ENCODE measurements at places on chromosomes 5 and 9.

DNA sequence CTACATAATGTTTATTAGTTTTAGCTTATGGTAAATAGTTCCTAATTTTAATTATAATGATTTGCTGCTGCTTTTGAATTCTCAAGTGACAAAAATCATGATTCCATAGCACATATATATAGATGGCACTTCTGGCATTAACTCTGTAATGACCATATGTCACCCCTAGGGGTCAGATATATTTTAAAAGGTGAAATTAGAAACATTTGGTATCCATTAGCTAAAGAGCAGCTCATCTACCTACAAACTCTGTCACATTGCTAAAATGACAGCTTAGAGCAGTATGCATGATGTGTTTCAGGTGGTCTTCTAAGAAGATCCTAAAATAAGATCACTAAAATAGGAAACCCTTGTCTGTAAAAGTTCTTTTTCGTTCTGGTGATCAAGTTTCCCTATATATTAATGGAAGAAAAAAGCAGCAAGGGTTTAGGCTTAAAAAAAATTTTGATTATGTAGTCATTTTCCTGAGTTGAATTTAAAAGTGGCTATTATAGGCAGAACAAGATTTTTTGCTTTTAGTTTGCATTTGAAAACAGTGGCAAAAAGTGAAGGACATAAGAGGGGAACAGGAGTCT is 157.7 kb upstream of the POU5F2 start:
- no peak for DNase-seq

- DNase-seq: no peak
These were observed 213.4 kb upstream of the ELL2 start for GRCh38 chr5:96175090-96175489.

- DNase-seq: no peak
These were observed 227.8 kb downstream of the ICE1 start for GRCh38 chr5:5650242-5650641.

DNA sequence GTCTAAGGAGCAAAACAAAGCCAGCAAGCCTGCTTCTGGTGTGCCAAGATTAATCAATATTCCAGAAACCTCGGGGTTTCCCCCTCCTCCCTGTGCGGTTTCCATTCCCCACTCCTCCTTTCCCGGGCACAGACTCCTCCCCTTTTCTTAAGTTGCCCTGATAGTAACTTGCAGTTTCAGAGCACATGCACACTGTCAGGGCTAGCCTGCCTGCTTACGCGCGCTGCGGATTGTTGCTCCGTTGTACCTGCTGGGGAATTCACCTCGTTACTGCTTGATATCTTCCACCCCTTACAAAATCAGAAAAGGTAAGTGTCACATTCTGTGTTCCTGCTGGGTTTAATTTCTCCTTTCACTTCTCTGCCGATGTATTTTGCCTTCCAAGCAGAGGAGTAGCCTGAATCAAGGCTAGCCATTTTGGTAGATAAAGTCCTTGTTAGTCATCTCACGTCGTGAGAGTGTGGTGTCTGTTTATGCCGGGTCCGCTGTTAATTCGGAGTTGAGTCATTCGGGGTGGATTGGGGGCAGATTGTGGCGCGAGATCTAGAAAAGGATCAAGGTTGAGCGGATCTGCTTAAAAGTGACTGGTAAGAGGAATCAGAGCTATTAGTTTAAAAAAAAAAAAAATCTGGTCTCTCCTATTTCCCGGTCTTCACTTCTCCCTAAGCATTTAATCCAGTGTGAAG is at the start of gene SLC1A3:
TSS of gene SLC1A3 (plus strand) at position 179 of the 686 bp plus-strand sequence. CDS start 1,818 bp downstream, outside the sequence.
- DNase-seq: no peak

DNA sequence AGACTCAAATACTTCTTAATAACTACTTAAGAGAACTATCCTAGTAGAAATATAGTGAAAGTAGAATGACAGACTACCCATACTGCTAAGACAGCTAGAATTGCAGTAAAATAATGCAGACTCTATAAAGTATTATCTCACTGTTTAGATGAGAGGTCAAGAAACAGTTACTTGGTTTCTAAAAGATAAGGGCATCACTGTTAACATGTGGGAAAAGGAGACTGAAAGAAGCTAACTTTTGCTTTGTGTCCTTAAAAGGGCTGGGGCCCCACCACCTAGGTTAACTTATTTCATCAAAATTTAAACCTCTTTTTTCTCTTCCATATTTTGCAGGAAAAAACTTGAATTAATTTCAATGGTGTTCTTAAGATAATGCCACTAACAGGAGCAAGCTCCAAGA is 204.3 kb downstream of the CNTLN start:
- DNase-seq: no peak

DNA sequence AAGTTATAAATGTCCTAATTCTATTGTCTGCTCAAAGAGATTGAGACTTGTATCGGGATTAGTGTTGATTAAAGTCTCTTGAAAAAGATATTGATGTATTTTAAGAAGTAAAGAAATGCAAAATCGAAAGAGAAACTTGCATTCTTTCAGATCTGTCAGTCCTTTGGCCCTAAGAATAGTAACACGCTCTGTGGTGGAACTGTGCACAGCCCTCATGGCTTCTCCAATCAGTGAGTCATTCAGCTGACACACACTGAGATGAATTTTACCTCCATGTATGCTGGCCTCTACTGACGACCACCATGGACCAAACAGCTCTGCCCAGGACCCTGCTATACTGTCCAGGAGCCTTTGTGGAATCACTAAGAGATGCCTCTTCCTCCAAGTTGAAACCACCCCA is 232.4 kb downstream of the ESM1 start:
- DNase-seq: no peak

- DNase-seq: no peak
These were observed 82.4 kb upstream of the MIER3 start for GRCh38 chr5:57034201-57034916.

- DNase-seq: no peak
These were observed 820.8 kb upstream of the EDIL3 start for GRCh38 chr5:85205430-85205829.

- DNase-seq: no peak
These were observed 117.0 kb upstream of the GAS1 start for GRCh38 chr9:87064311-87064710.

DNA sequence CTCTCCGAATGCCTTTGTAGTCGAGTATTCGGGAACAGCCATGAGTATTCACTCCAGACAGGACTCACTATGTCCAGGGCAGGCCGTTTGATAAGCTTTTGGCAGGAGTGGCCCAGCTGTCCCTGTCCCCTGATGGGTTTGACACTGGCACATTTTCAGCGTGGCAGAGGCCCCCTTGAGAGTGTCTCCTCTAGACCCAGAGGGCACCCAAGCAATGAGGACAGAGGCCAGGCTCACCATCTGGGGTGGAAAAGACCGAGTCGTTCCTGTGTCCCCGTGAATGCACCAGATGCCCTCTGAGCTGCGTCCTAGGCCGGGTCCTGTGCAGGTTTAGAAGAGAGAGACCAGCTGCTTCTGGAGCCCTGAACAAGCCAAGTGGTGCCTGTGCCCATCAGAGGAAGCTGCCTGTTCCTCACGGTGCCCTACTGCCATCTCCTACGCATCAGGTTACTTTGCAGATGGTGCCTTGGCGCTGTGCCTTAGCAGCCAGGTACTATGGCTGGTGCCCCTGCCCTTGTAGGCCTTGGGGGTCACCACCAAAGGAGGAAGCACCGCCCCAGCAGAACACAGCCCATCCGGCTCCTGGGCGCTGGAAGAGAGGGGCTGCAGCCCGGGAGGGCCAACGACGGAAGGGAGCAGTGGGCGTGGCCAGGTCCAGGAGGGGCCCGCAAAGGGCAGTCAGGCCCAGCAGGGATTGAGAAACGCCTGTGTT is 42.4 kb downstream of the LRSAM1 start:
- DNase-seq: no peak

- no peak for DNase-seq
These were observed 72.9 kb downstream of the PSMB7 start for GRCh38 chr9:124342402-124342775.

DNA sequence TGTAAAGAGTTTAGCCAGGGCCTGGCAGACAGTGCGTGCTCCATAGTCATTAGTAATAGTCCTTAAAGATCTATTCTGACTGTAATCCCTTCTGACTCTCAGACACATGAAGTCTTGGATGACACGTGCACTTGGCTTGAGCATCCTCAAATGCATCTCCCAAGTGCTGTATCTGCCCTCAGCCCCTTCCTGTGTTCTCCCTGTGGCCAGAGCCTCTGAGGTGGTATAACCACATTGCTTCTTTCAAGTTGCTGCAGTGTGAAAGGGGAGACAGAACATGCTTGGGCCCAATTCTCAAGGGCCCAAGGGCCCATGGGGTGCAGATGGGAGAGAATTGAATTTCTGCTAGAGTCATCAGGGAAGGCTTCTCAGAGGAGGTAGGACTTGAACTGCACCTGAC is 30.1 kb upstream of the HAND1 start:
- DNase-seq: no peak

GRCh38 chr9:135928731-135929655 is 21.6 kb upstream of the CAMSAP1 start:
- no peak for DNase-seq

DNA sequence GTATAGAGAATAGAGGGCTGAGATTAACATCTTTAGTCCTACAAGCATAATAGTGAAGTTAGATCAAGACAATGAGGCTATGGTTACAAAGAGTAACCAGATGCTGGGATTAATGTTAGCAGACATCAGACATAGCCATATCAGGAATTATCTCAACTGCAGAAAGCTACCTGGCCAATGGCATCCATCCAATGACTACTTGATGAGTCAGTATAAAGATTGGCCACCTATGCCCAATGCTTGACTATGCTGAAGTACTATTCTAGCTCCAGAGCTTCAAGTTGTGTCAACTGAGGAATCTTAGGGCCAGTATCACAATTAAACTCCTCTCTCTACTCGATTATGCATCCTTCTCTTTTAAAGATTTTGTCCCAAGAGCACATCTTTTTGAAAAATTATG is 541.4 kb downstream of the PRELID2 start:
- DNase-seq: no peak

DNA sequence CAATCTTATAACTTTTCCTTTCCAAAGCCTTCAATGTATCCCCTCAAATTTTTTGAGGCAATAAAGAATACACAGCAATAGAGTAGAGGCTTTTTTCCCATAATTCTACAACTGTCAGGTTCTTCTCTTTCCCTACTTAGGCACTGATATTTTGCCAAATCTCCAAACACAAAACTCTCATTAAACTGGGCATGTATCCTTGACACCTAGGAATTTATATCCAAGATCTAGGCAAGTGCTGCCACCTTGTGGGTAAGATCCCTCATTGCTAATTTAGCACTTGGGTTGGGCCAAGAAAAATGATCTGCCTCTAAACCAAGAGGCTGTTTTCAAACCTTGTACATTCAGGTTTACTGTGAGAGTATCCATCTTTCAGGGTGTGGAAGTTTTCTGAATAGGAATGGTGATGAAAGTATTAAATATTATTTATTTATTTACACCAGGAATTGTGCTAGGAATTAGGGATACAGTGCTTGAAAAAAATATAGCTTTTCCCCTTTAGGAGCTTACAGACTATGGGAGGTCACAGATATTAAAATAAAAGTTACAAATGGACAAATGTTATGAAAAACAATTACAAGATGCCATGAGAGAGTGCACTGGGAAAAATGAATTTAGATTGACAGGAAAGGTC is 17.6 kb downstream of the TSTD2 start:
- peak; percentile 11 for DNase-seq

GRCh38 chr9:137439158-137439714 is 1.9 kb downstream of the ENTPD8 start:
- no peak for DNase-seq

- DNase-seq: no peak
These were observed 23.5 kb downstream of the IL7R start for GRCh38 chr5:35880156-35880555.

- no peak for DNase-seq
These were observed 86.3 kb downstream of the PRR16 start for GRCh38 chr5:120550358-120550757.

GRCh38 chr5:57716661-57717060 is 234.1 kb upstream of the ACTBL2 start:
- DNase-seq: no peak

DNA sequence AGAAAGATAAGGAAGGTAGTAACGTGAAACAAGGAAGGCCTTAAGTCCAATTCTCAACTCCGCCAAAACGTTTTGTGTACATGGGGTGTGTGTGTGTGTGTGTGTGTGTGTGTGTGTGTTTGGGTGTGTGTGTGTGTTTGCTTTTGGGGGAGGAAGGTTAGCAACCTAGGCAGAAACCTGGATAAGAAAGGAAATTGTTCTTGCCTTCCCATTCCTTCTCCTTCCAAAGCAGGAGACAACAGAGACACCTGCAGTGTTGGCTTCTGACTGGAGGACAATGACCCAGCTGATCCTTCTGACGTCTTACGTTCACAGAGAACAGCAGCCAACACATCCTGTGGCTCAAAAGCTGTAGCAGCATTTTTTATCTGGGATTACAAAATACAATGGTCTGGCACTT is 4.1 kb upstream of the CCNG1 start:
- no peak for DNase-seq

- DNase-seq: no peak
These were observed 574.3 kb downstream of the PRR16 start for GRCh38 chr5:121038438-121038837.

DNA sequence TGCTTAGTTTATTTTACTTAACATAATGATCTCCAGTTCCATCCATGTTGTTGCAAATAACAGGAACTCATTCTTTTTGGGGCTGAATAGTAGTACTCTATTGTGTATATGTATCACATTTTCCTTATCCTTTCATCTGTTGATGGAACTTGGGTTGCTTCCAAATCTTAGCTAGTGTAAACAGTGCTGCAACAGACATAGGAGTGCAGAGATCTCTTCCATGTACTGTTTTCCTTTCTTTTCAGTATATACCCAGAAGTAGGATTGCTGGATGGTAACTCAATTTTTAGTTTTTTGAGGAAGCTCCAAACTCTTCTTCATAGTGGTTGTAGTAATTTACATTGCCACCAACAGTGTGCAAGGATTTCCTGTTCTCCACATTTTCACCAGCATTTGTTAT is 138.8 kb upstream of the POC5 start:
- no peak for DNase-seq

- no peak for DNase-seq
These were observed 49.8 kb downstream of the LSM11 start for GRCh38 chr5:157793301-157793700.

GRCh38 chr5:306011-306805 is 15.3 kb upstream of the AHRR start:
- DNase-seq: no peak

Measured in stimulated activated CD8-positive, alpha-beta memory T cell treated with anti-CD3 and anti-CD28 coated beads, Interleukin-4, amount 100 ng/mL, for 1 hour (primary cell).